ENCODE measurements at places on chromosomes 2 and 18.

- DNase-seq: peak; percentile 85
Measured at GRCh38 chr2:107809835-107810234, 16.9 kb upstream of the RGPD4 start.

DNA sequence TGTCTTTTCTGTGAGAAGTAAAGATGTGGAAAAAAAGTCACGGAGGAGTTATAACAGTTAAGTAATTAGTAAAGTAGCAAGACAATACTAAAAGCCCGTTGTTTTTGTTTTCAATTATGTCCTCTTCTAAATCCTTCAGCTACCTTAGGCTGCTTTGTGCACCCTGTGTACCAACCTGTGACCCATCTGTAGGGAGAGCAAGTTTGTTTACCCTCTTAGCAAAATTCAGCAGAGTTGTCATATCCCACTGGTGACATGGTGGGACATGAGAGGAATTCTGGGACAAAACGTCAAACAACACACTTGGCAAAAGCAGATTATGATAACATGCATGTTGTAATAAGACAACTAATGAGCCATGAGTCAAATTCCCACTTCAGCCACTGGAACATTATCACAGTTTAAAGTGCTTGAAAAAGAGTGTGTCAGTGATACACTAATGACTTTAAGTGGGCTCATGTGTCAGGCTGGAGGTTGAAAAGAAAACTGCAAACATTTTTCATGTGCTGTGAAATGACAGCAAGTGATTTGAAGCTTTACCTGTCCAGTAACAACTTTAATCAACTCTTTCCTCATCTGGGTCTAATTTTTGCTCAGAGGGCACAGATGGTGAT lies 392.8 kb upstream of the ACVR2A start:
- DNase-seq: peak; percentile 36

- no peak for DNase-seq
Measured at GRCh38 chr2:190563109-190563508, 28.6 kb upstream of the NEMP2 start.

DNA sequence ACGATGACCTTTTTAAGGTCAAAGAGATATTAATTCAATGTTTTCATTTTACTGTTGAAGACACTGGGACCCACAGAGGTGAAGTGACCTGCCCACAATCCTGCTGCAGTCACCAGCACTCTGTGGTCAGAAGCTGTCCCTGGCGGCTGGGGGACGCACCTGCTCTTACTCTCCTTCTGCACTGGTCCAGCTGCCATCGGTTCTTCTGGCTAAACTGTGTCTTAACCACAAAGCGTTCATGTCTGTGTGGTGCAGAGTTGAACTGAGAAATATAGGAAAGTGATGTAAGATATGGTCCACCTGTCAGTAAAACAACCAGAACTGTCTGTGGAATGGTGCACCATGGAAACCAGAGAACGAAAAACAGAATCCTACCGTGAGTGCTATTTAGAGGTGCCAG lies 44.9 kb upstream of the SMIM21 start:
- DNase-seq: no peak

DNA sequence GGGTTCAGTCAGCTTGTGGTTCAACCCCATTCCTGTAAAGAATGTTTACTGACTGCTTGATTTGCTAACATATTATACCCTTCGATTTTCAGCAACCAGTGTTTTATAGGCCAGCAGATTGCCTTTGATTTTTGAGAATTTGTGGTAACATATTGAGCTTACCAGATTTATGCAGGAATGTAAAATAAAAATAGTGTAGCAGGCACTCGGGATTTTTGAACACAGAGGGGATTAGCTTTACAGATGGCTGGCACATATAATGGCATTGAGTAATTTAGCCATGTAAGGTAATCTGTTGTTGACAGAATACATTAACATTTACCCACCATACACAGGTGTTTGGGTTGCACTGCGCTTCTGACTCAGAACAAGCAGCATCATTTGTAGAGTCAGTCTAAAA lies 354.0 kb downstream of the LRRTM1 start:
- no peak for DNase-seq

Data from NCI-H510A treated with DMSO at 0.1 percent for 48 hours (cell line).